ENCODE measurements at places on chromosomes 2 and 18. TPM values are rescaled to one million over a fixed set of nuclear protein-coding genes. Genes with fewer than 3 reads are reported as not detected.

The PROKR1 gene
- total RNA-seq = not detected

The MC2R gene
- total RNA-seq = not detected

GRCh38 chr18:55549474-55550104 is 38.4 kb downstream of the TCF4 start:
- no peak for DNase-seq

DNA sequence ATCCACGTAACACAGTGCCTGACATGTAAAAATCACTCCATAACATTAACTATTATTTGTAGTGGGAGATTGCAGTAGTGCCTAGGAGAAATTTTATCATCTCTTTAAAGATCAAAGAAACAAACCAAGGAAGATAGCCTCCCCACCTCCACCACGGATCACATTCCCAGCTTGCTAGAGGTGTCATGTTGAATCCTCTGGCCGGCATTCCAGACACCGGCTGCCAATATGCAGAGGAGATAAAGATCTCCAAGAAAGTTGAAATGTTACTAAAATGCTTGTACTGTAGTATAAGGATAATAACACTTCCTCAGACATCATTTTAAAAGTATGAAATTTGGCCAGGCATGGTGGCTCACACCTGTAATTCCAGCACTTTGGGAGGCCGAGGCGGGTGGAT is 6.1 kb upstream of the ATG16L1 start:
- no peak for DNase-seq

GRCh38 chr2:112893752-112894151 is 17.2 kb upstream of the IL37 start:
- no peak for DNase-seq

DNA sequence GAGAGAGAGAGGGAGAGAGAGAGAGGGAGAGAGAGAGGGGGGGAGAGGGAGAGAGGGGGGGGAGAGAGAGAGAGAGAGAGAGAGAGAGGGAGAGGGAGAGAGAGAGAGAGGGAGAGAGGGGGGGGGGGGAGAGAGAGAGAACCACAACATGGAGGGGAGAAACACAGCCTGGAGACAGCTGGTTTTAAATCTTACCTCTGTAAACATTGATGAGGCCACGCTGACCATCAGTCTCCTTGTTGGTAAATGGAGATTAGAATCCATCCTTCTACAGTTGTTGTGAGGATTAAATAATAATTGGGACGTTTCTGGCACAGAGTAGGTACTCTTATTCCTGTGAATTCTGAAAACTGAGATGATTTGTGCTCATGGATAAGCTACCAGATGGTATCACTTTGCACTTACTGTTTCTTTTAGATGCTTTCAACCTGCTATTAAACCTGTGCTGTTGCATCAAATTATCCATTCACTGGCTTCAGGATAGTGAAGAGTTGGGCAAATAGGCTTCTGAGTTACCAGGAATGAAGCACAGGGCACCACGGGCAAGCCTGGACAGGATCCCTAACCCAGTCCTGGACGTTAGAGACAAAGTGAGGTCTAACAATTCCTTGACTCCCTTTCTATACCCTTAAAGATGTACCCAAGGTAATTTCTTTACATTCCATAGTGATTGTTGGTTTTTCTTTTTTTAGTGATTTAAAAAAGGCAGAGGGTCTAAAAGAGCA is 318.1 kb downstream of the ZNF521 start:
- no peak for DNase-seq
